Stimulated activated CD4-positive, alpha-beta T cell treated with anti-CD3 and anti-CD28 coated beads, Interleukin-1b, Interleukin-23, amount 100 ng/mL, for 24 hours (primary cell): ENCODE measurements at places on chromosomes 7 and 10.

DNA sequence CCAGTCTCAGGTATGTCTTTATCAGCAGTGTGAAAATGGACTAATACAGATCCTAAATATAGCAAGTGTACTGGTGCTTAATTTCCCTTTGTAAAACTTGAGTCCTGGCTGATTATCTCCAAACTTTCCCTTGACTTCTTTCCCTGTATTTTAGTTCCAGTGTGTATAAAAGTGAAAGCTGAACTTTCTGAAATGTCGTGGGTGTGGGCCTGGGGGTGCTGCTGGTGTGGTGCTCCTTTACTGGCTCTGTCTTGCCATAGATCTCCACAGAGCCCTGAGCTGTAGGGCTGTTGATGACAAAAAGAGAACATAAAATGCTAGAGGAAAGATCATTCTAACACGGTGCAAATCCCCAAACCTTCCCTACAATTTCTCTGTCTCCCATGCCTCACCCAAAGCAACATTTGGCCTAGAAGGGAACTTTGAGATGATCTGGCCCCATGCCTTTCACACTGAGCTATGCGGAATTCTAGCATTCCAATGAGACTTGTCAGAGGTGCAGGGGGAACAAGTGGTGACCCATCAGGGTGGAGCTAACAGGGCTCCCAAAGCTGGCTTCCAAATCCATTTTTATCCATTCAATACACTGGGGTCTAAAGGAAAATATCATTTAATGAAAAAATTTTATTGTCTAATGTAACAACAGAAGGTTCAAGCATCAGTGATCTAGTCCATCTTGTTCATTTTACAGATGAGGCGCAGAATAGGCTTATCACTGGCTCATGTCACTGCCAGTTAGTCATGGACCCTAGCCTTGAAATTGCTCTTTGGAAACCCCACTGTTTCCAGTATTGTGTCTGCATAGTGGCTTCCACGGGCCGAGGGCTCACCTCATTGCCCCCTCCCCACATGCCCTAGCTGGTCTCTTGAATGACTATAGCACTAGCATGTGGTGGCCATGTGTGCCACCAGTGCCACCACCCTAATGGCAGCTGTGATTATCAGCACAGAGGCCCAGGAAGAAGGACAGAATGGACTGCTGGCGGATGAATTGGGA is 1000.9 kb downstream of the LRMDA start:
- DNase-seq: no peak

DNA sequence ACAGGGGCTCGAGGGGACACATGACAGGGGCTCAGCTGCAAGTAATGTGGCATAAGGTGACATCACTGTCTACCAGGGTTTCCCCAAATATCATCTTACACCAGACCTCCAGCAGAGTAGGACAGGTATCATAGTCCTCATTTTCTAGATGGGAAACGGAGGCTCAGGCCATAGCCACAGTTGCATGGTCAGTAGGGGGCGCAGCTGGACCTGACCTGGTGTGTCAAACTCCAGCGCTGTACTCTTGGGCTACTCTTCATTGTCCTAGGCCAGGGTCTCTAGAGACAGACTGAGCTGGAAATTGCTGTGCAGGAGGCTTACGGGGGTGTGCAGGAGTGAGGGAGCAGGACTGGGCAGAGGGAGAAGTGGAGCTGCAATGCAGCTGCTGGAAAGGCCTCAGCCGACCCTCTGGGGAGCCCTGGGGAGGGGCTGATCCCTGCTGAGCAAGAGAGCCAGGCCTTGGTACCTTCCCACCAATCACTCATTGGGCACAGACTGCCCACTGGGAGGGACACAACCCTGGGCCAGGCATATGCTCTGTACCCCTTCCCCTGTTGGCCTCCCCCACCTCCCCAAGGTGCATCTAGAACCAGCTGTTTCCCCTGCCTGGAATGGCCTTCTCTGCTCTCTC is 89.9 kb downstream of the CDH23 start:
- peak; percentile 12 for DNase-seq

GRCh38 chr7:156577645-156578577 is 62.7 kb upstream of the RNF32 start:
- DNase-seq: no peak

DNA sequence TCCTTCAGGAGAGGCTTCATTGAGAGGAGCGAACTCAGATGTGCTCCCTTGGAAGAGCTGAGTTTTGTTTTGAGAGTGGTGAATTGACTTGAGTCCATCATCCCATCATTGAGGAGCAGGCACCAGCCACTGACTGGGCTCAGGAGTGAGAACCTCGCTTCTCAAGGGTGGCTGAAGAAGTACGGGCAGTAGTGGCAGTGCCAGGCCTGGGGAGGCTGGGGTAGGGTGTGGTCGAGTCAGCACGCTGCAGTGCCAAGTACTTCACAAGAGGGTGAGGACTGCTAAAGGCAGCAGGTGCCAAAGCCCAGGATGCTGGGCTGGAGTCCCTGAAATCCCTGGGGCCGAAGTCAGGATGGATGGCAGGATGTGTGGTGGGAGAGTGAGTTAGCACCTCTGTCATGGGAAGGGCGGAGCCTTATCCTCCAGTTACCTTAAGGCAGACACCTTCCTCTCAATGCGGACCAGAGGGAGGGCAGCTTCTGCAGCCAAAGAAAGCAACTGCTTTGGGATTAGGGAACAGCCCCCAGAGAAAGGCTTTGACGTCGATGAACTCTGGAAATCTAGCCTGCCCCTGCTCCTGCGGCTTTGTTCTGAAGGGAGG is 210.3 kb downstream of the CAMK1D start:
- no peak for DNase-seq

GRCh38 chr10:110613341-110613995 is 30.7 kb upstream of the RBM20 start:
- DNase-seq: no peak

DNA sequence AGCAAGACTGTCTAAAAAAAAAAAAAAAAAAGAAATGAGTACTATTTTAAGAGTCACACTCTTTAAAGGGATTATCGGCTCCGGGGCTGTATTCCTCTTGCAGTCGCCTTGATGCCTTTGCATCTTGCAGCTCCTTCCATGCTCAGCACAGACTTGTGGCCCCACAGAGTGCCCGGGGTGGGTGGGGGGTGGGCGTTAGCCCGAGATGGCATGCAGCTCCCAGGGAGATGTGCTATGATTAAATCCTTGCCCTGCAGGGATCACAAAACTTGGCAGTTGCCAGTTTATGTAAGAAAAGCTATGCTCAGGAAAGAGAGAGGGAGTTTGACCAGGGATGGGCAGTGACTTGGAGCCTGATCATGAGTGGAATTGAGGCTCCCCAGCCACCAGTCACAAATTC is 81.9 kb downstream of the CCDC3 start:
- DNase-seq: no peak

DNA sequence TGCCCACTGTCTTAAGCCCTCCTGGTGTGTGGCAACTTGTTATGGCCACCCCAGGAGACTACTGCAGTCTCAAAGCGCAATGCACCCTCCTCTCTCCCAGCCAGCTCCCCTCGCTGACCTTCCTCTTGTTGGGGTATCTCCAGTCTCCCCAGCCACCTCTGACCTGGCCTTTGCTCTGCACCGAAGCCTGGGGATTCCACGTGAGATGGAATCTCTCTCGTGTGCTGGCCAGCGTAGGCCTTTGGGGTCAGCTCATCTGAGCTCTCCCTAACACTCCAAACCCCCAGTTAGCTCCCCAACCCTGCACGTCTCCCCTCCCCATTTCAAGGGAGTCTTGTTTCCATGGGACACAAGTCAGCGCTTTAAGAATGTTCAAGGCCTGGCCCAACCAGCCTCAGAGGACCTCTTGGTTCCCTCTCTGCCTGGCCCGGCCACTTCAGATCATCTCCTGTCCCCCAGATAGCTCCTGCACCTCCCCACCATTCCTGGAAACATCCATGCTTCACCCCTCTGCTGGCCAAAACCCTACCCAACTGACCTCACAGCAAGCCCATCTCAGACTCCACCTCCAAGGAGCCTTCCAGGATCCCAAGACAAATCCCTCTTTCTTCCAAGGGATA is 11.2 kb downstream of the ITPRIP start:
- no peak for DNase-seq

GRCh38 chr10:16887565-16887964 is 70.3 kb upstream of the RSU1 start:
- DNase-seq: no peak

GRCh38 chr7:117085769-117086463 is 132.6 kb downstream of the ST7 start:
- no peak for DNase-seq

DNA sequence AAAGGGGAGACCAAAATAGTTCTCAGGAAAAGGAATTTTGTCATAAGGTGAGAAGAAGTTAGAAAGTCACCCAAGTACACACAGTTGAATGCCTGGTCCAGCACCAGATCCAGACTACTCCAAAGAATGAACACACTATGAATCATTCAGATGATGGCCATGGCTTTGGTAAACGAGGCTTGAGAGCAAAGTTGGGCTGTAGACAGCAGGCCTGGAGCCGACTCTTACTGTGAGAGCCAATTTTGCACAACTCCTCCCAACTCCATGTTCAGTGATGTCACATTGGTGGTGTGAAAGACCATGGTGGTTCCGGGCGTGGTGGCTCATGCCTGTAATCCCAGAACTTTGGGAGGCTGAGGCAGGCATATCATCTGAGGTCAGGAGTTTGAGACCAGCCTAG is 131.6 kb downstream of the PKD1L1 start:
- no peak for DNase-seq

DNA sequence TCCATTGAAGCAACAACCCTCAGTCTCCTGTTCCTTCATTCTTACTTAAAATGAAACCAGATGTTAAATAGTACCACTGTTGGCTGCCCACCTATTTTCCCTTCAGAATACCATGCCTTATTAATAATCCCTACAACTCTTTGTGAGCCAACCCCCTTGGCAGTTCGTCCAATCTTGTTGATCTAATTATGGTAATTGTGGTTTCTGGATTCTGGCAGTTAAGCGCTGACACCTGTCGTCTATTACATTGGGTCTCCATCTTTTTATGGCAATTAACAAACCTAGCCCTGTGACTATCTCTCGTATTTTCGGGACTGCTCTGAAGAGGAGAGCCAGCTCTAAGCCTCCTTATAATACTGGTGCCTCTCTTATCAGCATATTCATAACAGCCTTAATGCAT is 432.0 kb downstream of the ATRNL1 start:
- DNase-seq: no peak

DNA sequence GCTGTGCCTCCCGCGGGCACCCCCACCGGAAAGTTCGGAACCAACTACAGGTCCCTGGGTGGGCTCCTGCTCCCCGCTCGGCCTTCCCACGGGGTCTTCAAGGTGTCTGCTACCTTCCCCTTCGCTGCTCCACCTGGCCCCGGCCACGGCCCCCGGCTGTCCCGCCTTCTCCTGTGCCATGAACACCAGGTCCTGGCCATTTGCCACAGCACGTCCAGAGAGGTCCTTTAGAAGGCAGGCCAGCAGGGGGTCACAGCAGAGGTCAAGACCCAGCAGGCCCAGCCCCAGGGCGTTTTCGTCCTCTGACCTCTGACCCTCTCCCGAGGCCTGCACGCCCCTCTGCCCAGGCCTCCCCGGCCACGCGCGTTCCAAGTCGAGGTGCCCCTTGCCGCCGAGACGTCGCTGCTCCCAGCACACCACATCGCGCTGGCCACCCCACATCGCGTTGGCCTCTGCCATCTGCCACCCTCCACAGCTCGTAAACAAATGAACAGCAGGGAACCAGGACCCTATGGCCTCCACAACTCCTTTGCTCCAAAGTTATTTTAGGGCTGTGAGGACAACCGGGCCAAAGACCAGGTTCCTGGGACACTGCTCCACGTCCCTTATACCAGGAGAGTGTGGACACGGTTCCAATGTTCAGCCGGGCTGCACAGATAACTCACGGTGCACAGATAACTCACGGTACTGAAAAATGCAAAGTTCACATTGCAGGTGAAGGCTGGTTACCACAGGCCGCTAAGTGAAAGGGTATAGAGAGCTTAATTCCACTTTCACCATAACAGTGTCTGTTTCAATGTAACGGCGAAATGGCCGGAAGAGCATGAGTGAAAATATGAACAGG is 74.3 kb downstream of the CFAP46 start:
- DNase-seq: no peak

DNA sequence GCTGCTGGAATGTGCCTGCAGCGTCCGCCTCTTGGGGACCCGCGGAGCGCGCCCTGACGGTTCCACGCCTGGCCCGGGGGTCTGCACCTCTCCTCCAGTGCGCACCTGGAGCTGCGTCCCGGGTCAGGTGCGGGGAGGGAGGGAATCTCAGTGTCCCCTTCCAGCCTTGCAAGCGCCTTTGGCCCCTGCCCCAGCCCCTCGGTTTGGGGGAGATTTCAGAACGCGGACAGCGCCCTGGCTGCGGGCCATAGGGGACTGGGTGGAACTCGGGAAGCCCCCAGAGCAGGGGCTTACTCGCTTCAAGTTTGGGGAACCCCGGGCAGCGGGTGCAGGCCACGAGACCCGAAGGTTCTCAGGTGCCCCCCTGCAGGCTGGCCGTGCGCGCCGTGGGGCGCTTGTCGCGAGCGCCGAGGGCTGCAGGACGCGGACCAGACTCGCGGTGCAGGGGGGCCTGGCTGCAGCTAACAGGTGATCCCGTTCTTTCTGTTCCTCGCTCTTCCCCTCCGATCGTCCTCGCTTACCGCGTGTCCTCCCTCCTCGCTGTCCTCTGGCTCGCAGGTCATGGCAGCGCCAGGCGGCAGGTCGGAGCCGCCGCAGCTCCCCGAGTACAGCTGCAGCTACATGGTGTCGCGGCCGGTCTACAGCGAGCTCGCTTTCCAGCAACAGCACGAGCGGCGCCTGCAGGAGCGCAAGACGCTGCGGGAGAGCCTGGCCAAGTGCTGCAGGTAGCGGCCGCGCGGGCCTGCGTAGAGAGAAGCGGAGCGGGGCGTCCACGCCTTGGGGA is 645 bp downstream of the SLC26A4 start:
- peak; percentile 38 for DNase-seq

DNA sequence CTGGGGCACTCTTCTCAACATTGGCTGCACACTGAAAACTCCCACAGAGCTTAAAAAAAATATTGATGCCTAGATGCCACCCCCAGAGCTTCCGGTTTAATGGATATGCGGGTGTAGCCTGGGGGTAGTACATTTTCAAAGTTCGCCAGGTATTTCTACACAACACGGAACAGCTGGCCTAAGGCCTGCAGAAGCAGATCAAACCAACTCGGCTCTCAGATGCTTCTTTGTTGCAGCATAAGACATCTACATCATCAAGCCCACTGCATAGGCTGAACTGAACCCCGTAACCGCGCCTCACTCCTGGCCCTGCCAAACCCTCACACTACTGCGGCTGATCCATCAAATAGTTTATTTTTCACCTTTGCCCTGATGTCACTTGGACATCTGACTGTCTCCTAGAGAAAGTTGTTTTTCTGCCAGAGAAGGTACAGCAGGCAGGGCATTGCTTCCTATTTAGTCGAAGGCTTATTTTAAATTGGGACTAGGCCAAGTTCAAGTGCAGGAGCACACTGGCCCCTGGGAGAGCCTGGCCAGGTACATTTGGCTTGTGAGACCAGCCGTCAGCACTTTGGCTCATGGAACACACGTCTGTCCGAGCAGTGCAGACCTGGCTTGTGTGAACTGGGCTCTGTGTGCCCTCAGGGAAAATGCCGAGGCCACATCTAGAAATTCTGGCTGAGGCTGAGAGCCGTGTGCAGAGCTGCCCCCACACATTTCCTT is 113.3 kb downstream of the TACC2 start:
- no peak for DNase-seq
